ENCODE measurements at places on chromosomes 6 and 20. TPM values are rescaled to one million over a fixed set of nuclear protein-coding genes. Genes with fewer than 3 reads are reported as not detected.

FAXC gene
- 0.34 TPM for total RNA-seq

DDX43 gene
- 1.7 TPM for total RNA-seq

GRCh38 chr6:53546281-53546680, 1.4 kb upstream of the GCLC start:
- DNase-seq: no peak

DNA sequence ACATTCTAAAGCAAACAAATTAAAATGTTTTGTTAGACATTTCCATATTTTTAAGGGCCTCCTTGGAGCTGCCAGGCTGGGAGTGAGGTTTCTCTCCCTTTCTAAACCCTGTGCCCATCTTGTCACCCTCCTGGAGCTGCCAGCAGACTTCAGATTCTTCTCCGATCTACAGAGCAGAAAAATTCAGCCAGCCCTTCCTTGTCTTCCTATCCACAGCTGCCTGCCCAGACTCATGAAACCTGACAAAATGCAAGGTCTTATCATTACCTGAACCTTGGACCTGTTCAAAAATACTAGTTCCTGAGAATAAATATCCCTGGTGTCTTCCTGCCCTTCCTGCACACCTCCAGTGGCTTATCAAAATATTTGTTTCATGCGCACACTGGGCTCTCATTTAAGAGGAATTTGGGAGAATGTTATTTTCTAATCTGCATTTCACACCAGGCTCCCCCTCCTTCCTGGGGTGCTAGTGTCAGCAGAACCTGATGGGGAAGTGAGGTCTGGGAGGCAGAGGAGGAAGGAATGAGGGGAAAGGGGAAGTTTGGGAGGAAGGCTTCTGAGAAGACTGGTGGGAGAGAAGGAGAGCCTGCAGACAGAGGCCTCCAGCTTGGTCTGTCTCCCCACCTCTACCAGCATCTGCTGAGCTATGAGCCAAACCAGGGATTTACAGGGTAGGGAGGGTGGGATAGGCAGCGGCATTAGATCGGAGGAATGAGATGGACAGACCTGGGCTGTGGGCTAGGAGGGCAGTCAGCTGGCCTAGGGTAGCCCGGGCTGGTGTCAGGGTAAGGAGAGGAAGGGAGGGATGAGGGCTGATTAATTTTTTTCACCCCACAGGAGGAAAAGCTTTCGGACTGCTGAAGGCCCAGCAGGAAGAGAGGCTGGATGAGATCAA, at the start of gene AIF1:
AIF1 (plus strand) TSS at position 551 of the 895 bp plus-strand sequence; CDS start at position 647, 96 bp downstream.
- DNase-seq: no peak

DNA sequence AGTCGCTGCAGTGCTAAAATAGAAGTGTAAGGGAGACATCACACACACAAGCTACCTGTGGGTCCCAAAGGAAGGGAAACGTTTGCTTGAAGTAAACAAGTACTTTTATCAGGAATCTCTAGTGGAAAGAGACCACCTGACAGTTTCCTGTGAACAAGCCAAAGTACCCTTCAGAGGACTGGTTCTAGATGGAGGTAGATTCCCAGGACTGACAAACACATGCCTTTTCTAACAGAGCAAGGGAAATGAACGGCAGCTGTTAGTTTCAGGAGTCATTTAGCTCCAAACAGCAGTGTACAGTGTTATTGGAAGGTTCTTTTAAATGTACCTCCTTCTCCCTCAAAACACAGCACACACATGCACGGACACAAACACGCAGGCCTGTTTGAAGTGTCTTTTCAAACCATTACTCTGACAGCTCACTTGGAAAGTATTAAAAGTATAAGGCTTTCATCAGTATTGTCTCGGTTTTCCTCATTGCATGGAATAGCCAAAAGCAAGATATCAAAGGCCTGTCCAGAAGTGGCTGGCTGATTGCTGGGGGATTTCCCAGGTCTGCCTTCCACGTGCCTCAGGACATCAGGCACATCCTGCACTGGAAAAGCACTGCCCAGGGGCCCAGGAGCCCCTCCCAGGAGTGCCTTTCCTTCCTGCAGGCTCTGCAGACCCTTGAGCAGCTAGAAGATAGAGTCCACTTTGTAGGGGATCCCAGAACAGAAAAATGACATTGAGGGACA, 393.2 kb upstream of the SOX4 start:
- peak; percentile 63 for DNase-seq

GRCh38 chr6:113317891-113318574, 539.1 kb upstream of the MARCKS start:
- DNase-seq: peak; percentile 32

DNA sequence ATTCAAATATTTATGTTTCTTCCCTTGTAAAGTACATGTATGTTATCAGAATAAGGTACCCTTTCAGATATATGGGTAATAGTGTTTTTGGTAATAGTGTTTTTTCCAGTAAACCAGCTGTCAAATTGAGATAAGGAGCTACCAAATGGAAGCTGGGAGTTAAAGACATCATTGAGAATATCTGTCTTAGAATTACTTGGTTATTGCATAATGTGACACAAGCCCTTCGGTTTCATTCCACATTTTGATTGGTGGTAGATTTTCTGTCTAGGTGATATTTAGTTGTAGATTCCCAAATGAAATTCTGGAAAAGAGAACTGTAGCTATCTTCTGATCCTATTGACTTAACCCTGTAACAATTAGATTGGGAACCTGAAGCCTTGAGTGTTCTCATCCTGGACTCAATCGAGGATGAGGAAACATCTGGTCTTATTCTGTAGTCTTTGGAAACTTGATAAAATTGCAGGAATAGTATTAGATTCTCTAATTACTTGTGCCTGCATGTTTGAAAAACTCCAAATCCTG, 75.1 kb upstream of the SYNJ2 start:
- peak; percentile 80 for DNase-seq

DNA sequence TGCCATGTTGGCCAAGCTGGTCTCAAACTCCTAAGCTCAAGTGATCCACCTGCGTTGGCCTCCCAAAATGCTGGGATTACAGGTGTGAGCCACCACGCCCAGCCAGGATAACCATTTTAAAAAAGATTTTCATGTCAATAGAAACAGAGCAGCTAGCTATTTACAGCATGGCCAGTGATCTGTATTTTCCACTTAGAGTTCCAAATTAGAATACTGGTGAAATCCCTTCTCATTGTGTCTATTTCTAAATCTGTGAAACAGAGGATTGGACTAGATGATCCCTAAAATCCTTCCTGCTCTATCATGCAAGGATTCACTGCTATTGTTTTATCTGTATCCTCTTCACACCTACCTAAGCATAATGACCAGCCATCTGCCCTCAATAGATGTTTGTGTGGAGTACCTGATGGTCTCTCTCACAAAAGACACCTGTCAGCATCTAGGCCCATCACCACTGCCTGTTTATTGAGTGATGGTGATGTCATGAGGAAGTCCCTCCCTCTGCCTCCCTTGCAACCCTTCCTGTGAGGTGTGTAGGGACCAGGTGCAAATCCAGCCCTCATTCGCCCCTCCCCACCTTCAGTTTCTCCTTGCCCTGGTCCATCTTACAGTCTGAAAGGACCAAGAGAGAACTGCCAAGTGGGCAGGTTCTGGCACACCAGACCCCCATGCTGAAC, 26.5 kb upstream of the SMIM29 start:
- DNase-seq: no peak

Data from dermis blood vessel endothelial cell (primary cell).